H9 (cell line): ENCODE measurements at places on chromosomes 1 and 21. TPM values are rescaled to one million over a fixed set of nuclear protein-coding genes. Genes with fewer than 3 reads are reported as not detected.

GRCh38 chr1:49166031-49166430 is 389.3 kb upstream of the BEND5 start:
- H3K27me3 ChIP-seq, result no peaks in the 10 kb centered on the region
- H3K27ac ChIP-seq, result no peak overlapping the region
- H3K4me3 ChIP-seq, result no peak overlapping the region
- DNase-seq, result no peak

DNA sequence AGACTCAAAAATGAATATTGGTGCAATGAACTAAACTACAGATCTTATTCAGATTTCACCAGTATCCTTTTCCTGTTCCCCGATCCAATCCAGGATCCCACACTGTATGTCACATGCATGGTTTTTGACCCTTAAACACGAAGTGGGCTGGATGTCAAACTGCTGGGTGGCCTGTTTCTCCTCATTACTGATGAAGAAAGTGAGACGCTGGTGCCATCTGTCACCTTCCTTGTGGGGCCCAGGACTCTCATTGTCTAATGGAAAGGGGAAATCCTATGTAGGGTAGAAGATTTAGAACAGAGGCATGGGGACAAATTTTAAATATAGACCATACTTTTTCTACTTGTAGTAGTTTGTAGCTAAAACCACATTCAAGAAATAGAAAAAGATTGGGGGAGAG is 56.2 kb downstream of the DISC1 start:
- no peaks in the 10 kb centered on the region for H3K4me1 ChIP-seq
- peaks cover 16% of the 10 kb centered on the region for H3K36me3 ChIP-seq
- no peak overlapping the region for H3K4me3 ChIP-seq

- H3K4me3 ChIP-seq, result no peak overlapping the region
- no peak overlapping the region for H3K27ac ChIP-seq
- DNase-seq, result no peak
- no peaks in the 10 kb centered on the region for H3K27me3 ChIP-seq
- H3K36me3 ChIP-seq, result no peaks in the 10 kb centered on the region
- no peaks in the 10 kb centered on the region for H3K4me1 ChIP-seq
Observed at GRCh38 chr1:207970329-207971233, 59.7 kb upstream of the CD34 start.

The UBE4B gene
- 66.0 and 67.6 TPM in 2 replicates for total RNA-seq

The KIF17 gene
- 3.4 and 5.1 TPM in 2 replicates for total RNA-seq
